ENCODE measurements at places on chromosomes 3 and 15. TPM values are rescaled to one million over a fixed set of nuclear protein-coding genes. Genes with fewer than 3 reads are reported as not detected.

Gene GPR62
- total RNA-seq = not detected

Gene DISP2
- total RNA-seq = 0.18 TPM

Gene NMNAT3
- total RNA-seq = 0.15 TPM

GRCh38 chr3:69511361-69511760 lies 125.5 kb upstream of the FRMD4B start:
- DNase-seq = no peak

DNA sequence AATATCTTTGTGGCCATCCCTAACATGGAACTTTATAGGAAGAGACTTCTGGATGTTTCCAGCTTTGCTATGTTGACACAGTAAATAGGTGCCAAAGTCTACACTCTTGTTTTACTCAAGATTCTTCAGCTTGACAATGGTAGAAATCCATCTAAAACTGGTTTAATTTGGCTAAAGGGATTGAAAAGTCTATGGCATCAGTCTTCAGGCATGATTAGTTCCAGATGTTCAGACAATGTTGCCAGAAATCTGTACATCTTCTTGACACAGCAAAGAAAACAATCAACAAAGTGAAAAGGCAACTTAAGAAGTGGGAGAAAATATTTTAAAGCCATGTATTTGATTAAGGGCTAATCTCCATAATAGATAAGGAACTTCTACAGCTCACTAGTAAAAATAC lies 130.5 kb downstream of the LRRC3B start:
- no peak for DNase-seq

- no peak for DNase-seq
Observed at GRCh38 chr3:70488816-70489215, 176.4 kb upstream of the MDFIC2 start.

DNA sequence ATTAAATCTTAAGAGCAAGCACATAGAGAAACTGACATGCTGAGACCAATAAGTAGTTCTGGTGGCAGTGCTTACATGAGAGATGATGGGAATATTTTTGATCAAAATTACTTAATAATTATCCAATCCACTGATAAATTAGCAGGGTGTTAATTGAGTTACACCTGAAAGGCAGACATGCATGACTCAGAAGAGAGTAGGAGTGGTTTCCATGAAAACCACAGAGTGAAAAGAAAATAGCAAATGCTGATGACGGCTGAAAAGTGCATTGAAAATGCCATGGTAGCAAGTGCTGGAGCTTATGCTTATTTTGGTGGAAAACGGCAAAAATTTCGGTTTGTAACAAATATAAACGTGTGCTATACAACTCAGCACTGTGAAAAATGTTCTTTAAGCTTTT lies 267.8 kb upstream of the LRRN1 start:
- DNase-seq = no peak

DNA sequence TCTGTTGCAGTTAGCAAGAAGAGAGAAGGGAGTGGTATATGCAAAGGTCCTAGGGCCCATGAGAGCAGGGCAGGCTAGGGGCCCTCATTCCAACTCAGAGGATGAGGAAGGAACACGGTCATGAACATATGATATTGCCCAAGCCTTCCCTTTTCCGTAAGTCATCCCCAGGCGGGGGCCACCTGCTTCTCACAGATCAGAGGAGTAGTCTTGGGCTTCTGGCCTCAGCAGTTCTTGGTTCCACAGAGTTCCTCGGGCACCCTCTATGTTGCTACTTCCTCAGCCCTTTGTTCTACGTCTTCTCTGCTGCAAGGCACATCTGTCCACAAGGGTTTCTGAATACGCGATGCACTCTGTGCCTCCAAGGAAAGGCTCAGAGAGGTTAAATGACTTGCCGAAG lies 25.3 kb downstream of the EPHB3 start:
- DNase-seq = no peak

Data from activated CD4-positive, alpha-beta memory T cell treated with anti-CD3 and anti-CD28 coated beads, Interleukin-2, amount 10 ng/mL, durations not matched to agents 7 days and 5 days (primary cell).